ENCODE measurements at places on chromosomes 12 and 14. TPM values are rescaled to one million over a fixed set of nuclear protein-coding genes. Genes with fewer than 3 reads are reported as not detected.

GRCh38 chr14:104377256-104377655 is 202.3 kb upstream of the C14orf180 start:
- H3K36me3 ChIP-seq, result no peaks in the 10 kb centered on the region
- no peaks in the 10 kb centered on the region for H3K4me1 ChIP-seq
- H3K27me3 ChIP-seq, result peaks cover 12% of the 10 kb centered on the region
- no peak overlapping the region for H3K27ac ChIP-seq

- no peak overlapping the region for H3K27ac ChIP-seq
- H3K4me1 ChIP-seq, result no peaks in the 10 kb centered on the region
- H3K4me3 ChIP-seq, result no peak overlapping the region
- no peaks in the 10 kb centered on the region for H3K27me3 ChIP-seq
- H3K36me3 ChIP-seq, result no peaks in the 10 kb centered on the region
These were observed 167.9 kb downstream of the PRKD1 start for GRCh38 chr14:29759521-29760340.

- no peaks in the 10 kb centered on the region for H3K36me3 ChIP-seq
- H3K4me3 ChIP-seq, result no peak overlapping the region
- no peaks in the 10 kb centered on the region for H3K4me1 ChIP-seq
- no peak for DNase-seq
- H3K27me3 ChIP-seq, result no peaks in the 10 kb centered on the region
These were observed 262.1 kb downstream of the FBXL14 start for GRCh38 chr12:1332327-1332726.

DNA sequence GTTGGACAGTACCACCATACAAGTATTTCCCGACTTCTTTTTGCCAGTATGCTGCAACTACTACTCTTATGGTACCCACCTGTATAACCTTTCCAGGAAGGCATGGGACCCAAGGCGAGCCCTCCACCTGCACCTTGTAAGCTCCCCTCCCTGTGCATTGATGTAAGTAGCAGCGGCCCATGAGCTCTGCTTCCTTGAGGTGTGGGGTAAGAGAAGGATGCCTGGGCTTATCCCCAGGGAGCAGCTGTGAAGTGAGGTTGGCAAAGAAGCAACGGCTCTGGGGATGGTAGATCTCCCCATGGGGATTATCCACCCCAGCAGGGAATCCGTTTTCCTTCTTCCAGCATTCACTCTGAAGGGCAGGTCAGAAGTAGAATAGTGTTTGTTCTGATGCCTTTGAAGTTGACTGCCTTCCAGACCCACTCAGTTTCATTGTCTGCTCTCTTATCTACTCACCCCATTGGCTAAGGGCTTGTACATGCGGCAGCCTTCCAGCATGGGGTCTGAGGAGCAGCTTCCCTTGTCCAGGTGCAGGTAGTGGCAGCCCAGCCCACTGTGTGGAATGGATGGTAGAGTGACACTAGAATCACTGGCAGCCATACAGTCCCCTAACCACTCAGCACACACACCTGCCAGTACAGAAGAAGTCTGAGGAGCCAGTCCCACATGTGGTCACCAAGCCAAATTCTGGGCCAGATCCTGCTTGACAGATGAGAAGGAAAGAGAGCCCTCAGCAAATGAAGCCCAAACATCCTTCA is 3.4 kb downstream of the CIROP start:
- peaks cover 33% of the 10 kb centered on the region for H3K4me1 ChIP-seq
- no peak for DNase-seq
- peaks cover 20% of the 10 kb centered on the region for H3K36me3 ChIP-seq
- no peak overlapping the region for H3K4me3 ChIP-seq
- H3K27ac ChIP-seq, result no peak overlapping the region

Gene SLC38A4
- 1.9 TPM for total RNA-seq

Data from upper lobe of right lung (tissue), 1 donor.